ENCODE measurements at places on chromosomes 13 and 19.

DNA sequence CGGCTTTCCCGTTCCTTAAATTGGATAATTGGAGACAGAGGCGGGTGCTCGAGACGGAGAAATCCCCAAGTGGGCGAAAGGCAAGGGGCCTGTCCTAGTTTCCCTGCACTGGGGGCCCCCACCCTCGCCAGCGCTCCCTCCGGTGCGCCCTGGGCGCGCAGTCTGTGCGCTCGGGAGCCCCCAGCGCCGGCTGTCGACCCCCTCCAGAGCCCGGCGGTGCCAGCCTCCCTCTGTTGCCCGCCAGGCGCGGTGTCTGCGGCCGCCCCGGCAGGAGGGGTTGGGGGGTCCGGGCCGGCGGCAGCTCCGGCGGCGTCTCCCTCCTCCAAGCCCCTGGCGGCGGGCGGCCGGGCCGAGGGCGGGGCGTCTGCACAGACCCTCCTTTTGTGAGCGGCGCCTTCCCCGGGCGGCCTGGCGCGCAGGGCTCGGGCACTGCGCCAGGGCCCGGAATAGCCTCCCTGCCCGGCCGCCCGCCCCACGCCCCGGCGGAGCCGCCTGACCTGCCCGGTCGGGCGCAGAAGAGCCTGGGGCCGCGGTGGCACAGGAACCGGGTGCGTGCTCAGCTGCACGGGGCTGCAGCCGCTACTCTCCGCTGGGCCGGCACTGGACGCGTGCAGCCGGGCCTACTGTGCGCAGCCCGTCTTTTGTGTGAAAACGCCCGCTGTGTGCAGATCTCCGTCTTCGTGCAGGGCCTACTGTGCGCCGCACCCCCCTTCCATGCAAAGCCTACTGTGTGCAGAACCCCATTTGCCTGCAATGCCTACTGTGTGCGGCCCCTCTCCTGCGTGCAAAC is 13.2 kb downstream of the GADD45B start:
- DNase-seq, result peak; percentile 36

DNA sequence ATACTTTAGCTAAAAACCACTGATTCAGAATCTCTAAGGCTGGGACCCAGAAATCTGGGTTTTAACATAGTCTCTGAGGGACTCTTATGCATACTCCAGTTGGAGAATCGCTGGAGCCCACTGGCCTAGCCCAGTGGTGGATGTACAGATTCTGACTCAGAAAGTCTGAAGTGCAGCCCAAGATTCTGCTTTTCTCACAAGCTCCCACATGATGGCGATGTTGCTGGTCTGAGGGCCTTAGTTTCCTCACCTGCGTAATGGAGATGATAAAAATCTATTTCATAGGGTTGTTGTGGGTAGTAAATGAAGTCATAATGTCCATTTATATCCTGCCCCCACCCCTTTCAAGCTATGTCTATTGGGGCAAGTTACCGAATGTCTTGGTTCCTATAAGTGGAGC is 7.7 kb upstream of the CDADC1 start:
- DNase-seq, result peak; percentile 54

- no peak for DNase-seq
These were observed 1.2 kb upstream of the ACP7 start for GRCh38 chr19:39082745-39083598.

- DNase-seq, result peak; percentile 77
These were observed 14.9 kb downstream of the LAIR2 start for GRCh38 chr19:54517483-54517882.

- no peak for DNase-seq
These were observed 3.8 kb downstream of the LENG1 start for GRCh38 chr19:54155694-54156093.

DNA sequence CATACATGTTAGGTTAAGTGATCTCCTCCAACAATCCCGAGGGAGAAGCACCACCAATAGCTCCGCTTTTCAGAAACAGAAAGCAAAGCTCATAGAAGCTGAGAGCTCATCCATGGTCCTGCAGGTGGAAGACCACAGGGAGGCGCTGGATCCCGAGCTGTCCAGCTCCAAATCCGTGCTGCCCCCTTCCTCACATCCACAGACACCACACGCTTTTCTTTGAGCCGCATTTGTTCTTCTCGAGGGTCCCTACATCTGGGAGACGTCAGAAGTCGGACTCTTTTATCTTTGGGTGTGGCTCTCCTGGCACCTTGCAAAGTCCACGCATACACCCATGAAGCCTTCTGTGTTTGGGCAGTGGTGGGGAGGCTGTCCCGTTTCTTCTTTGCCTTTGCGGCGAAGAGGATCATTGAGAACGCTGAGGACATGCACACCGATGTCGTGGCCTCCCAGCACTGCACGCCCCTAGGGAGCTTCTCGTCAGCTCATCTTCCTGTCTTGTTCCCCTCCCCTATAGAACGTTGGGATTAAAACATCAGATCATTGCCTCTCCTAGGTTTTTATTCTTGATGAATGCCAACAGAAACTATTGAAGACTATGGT is 184.8 kb downstream of the TEX29 start:
- no peak for DNase-seq

GRCh38 chr13:84297251-84297650 is 415.0 kb upstream of the SLITRK1 start:
- DNase-seq, result no peak

- DNase-seq, result peak; percentile 96
These were observed at the start of gene MYDGF for GRCh38 chr19:4669723-4670480. MYDGF (minus strand) TSS chr19:4670342; CDS start chr19:4670334, 8 bp downstream.

GRCh38 chr19:30479231-30479630 is 107.0 kb downstream of the ZNF536 start:
- DNase-seq, result no peak

GRCh38 chr13:67792151-67792676 is 562.1 kb upstream of the PCDH9 start:
- no peak for DNase-seq

DNA sequence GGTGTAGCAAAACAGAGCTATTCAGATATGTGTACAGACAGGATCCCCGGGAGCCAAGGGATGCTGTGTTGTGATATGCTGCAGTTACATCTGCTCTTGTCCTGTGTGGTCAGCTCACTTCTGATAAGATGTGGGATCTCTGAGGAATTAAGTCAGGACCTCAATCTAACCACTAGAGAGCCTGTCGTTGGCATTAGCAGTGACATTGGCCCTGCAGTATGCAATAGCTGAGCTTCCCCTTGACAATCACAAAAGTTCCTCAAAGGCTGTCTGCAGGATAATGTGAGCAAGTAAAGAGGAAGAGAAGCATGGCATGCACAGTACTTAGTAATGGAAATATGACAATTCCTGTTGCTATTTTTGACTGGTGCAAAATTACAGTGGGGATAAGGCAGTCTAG is 203.4 kb upstream of the MIR17HG start:
- no peak for DNase-seq

- DNase-seq, result peak; percentile 69
These were observed 19.3 kb upstream of the GATAD2A start for GRCh38 chr19:19385896-19386869.

DNA sequence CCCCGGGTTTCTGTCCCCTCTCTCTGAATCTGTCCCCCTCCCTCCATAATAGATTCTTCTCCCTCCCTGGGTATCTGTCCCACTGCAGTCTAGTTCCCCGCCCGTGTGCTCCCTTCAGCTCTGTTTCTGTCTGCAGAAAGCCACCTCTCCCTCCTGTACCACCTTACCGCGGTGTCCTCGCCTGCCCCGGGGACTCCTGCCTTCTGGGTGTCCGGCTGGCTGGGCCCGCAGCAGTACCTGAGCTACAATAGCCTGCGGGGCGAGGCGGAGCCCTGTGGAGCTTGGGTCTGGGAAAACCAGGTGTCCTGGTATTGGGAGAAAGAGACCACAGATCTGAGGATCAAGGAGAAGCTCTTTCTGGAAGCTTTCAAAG is 1.3 kb downstream of the FCGRT start:
- DNase-seq, result no peak

DNA sequence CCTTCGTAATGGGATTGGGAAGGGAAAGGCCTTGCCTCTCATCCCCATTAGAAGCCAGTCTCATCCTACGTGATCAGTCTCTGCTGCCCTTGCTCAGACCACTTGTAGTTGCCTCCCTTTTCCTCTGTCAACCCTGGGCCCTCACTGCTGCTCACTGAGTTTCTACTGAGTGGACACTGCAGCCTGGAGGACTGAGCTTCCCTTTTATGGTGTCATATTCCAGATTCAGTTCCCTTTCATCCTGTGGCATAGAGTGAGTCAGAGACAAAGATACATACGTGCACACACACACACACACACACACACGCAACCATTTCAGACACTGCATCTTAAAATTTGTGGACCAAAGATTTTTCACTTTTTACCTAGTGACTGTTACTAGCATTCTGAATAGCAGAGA is 56.6 kb downstream of the COG3 start:
- DNase-seq, result no peak

- no peak for DNase-seq
These were observed 1.2 kb downstream of the RCBTB2 start for GRCh38 chr13:48531416-48532255.

GRCh38 chr19:13646758-13647157 is 117.6 kb upstream of the MRI1 start:
- no peak for DNase-seq

GRCh38 chr13:24709186-24709913 is 29.1 kb downstream of the ATP12A start:
- peak; percentile 76 for DNase-seq

DNA sequence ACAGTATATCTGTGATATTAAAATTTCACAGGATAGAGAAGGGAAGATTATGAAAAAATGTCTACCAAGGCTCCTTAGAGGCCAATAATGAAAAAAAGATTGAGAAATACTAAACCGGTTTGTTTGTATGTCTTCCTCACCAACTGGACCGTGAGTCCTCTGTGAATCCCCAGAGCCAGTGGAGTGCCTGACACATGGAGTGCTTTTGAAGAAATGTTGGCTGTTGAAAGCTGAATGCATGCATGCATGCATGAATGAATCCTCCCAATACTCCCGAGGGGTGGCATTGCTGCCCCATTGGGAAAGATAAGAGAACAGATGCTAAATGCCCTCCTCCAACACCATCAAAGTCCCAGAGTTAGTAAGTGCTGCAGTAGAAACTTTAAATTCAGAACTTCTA is 152.7 kb upstream of the SERP2 start:
- no peak for DNase-seq

DNA sequence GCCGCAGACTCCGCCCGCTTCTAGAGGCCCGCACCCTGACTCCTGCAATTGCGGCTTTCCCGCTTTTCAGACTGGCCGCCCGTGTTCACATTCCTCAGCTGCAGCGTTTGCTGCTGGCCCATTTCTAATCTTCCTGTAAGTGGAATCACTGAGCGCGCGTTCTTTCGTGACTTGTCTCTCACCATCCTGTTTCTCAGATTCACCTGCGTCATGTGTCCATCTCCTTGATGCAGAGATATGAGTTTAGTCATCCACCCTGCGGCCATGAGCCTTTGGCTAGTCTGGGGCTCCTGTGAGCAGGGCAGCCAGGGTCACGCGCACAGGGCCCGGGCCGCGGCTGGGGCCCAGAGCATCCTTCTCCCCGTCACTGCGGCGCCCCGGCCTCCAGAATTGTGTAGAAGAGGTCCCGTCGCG is 110.0 kb downstream of the CRYL1 start:
- no peak for DNase-seq

GRCh38 chr19:50695251-50696093 is 24.1 kb downstream of the SHANK1 start:
- peak; percentile 50 for DNase-seq

GRCh38 chr13:35598790-35599369 is 122.4 kb upstream of the MAB21L1 start:
- no peak for DNase-seq

DNA sequence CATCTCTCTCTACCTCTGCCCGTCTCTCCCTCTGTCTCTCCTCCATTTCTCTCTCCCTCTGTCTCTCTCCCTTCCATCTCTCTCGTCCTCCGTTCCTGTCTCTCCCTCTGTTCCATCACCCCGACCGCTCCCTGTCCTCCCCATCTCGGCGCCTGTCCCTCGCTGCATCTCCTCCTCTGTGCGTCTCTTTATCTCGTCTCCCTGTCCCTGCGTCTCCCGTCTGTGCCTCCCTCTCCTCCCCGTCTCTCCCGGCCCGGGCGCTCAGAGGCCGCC is 4.6 kb downstream of the GRIN2D start:
- DNase-seq, result no peak

GRCh38 chr13:111256458-111256857 is 64.0 kb upstream of the TEX29 start:
- no peak for DNase-seq

- DNase-seq, result no peak
These were observed 25.9 kb downstream of the LATS2 start for GRCh38 chr13:21035498-21035897.

DNA sequence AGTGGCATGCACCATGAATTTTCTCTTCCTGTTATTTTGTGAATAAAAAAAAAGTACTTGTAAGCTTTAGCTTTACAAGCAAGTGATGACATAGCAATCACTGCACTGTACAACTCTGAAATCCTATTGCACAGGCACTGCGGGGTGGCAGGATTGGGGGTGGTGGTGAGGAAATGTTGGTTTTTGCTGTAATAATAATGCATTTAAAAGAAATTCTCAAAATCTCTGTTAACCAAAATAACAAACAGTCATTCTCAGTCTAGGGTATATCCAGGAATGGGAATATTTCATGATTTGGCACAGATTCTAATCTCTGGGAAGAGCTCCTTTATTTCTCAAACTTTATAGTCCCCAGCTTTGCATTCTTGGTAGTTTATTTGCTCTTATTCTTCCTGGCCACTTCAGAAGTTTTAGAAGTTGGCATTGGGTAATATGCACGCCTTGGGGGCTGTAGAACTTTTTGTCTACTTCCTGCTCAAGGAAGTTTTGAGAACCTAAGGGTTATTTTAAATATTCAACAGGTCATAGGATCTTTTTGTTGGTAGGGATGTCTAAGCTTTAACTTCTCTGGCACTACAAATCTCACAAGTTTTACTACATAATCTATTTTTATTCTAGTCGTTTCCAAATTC is 353.0 kb upstream of the KLF12 start:
- DNase-seq, result no peak

GRCh38 chr19:6056282-6056741 is 54.0 kb downstream of the RFX2 start:
- no peak for DNase-seq

DNA sequence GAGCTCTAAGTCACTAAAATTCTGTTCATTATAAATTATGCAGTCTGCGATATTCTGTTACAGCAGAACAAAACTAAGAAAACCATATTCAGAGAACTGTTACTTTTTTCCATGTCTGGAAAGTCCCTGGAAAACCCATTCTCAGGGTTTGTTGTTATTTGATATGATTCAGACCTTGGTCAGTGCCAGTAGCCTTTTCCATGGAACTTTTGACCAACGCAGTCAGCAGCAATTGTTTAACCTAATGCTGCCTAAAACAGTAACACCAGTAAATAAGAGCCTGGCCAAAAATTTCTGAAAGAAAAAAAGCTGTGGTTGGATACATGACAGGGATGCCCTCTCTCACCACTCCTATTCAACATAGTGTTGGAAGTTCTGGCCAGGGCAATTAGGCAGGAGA is 402.7 kb downstream of the TBC1D4 start:
- DNase-seq, result no peak

DNA sequence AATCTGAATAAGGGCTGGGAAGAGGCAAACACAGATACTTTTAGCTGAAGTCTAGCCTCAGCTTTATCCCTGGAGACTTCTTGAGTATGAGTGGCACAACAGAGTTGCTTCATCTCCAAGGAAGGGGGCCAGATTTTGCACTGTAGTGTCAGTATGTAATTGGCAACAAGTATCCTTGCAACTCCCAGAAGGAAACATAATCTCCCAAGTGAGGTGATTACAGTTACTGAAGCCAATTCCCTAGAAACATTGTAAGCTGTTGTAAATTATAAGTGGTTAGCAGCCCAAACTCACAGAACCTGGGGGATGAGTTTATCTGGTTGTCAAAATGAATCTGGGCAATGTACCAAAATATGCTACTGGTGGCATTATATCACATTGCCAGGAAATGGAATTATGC is 2065.7 kb upstream of the PCDH20 start:
- no peak for DNase-seq

- DNase-seq, result no peak
These were observed 27.1 kb downstream of the STK24 start for GRCh38 chr13:98549728-98550317.

Measured in stimulated activated CD8-positive, alpha-beta memory T cell treated with anti-CD3 and anti-CD28 coated beads, Interleukin-4, amount 100 ng/mL, for 48 hours (primary cell).